Activated CD8-positive, alpha-beta memory T cell treated with anti-CD3 and anti-CD28 coated beads, Interleukin-2, amount 50 U/mL, for 48 hours (primary cell): ENCODE measurements at places on chromosomes 3 and 15.

DNA sequence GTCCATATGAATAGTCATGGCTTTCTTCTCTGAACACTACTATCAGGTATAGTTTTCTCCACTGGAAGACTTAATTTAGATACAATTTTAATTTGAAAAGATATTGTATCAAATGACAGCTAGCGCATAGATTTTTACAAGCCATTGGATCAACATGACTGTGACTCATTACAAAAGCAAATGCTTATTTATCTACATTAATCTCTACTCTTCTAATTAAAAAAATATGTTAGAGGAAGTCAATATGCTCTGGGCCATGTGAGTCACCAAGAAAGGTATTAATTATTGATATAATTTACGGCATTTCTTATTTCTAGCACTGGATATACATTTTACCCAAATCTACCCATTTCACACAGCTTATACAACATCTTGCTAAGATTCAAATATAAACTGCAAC lies 800.3 kb upstream of the GBE1 start:
- no peak for DNase-seq

DNA sequence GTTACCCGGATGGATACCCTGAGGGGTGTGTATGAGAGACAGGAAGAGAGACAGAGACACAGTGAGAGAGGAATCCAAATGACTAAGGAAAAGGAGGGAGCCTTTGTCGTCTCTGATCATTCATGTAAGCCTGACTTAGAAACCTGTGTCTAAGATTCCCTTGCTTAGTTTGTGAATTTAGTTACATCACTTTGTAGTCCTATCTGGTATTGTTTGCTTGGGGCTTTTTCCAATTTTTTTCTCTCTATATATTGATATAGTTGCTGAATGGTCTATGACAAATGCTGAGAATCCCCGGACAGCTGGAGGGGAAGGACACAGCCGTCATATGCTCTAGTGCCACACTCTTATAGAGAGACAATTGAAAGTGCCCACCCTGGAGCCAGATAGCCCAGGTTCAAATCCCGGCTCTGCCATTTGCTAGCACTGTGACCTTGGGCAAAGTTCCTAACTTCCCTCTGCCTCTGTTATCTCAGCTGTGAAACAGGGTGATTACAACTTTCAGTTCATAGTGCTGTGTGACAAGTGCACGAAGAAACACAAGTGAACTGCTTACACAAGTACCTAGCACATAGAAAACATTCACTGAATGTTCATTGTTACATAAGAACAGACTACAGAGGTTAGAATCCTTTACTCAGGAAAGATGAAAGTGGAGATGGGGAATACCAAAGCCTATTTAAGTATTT lies 6.0 kb downstream of the SLC24A5 start:
- no peak for DNase-seq

DNA sequence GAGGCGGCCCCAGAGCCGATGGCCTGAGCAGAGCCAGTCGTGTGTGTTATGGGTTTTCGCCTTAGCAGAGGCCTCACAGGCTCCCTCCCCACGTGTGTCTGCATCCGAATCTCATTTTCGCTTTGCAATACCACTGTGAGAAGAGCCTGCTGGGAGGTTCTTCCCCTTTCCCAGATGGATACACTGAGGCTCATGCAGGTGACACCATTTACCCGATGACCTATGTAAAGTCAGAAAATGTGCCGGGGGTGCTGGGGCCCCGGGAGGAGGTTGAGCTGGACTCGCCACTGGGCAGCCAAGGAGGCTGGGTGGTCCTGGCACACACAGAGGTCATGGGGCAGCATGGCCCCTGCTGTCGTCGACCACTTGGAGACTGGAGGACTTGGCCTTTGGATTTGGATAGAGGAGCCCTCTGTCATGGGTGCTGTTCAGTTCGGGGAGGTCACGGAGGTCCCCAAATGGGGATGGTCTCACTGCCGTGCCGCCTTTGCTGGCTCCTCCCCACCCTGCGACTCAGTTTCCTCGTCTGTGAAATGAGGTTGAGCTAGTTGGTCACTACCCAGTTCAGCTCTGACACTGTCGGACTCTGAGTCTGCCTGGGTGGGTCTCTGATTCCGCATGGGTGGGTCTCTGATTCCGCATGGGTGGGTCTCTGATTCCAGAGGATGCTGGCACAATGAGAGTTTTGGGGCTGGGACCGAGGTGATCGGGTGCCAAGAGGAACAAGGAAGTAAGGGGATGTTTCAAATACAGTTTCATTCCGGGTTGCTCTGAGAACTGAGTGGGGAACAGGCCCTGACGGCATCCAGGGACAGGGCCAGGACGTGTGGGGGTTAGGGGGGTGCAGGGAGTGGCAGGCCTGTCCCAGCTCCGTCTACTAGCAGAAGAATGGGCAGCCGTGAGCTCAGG lies 23.2 kb upstream of the MUC4 start:
- no peak for DNase-seq

DNA sequence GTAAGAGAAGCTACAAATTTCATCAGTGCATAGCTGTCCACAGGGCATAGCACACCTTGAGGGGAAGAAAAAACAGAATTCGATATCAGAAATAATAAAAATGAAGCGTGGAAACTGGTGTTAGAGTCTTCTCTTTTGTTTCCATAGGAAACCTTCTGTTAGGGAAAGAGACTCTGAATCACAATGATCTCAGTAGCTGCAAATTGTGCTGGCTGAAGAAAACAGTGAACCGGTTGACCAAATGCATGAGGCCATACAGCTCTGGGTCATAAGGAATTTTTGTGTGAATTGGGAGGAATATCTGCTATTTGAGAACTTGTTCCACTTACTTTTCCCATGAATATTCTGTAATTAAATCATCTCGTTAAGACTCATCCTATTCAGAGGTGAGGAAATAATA lies 580.2 kb upstream of the NECTIN3 start:
- no peak for DNase-seq

- DNase-seq = no peak
Observed at GRCh38 chr3:182746959-182747358, 46.3 kb upstream of the ATP11B start.

DNA sequence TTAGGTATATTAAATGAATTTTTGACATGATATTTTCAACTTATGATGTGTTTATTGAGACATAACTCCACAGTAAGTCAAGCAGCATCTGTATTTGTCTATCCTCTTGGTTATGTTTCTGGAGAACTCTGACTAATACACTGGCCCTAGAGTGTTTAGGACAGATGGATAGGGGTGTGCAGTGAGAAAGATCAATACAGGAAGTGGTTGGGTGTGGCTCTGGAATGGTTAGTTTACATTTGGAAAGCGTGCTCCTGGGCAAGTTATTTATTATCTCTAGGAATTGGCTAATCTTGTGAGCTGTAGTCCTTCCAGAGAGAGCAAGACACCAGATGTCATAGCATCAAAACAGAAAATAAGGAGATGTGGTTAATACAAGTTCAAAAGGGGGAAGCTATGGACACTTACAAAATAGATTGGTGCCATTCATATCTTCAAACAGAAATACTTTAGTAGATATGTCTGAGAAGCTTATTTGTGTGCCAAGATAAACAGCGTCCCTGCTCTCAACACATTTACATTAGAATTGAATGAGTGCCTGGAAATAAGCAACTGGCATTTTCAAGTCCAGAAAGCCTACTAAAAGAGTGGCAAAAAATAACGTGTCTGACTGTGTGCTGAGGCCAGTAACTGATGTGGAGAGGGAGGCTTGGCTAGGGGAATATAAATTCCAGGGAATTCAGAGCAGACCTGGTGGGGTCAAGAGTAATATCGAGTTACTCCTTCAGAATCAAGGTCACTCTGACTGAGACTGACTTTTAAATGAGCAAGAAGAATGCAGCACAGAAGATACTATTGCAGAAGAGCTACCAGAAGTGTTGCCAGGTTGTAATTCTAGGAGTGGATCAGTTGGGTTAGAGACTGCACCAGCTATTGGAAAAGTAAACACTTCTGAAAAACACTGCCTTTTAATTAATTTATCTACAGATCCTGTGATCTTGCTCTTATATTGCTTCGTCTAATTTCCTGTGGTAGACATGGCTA lies 33.4 kb upstream of the PLAAT1 start:
- no peak for DNase-seq

GRCh38 chr15:77335298-77335697 lies 84.6 kb downstream of the PEAK1 start:
- no peak for DNase-seq

GRCh38 chr3:181358562-181358961 lies 353.2 kb upstream of the SOX2 start:
- DNase-seq = no peak

DNA sequence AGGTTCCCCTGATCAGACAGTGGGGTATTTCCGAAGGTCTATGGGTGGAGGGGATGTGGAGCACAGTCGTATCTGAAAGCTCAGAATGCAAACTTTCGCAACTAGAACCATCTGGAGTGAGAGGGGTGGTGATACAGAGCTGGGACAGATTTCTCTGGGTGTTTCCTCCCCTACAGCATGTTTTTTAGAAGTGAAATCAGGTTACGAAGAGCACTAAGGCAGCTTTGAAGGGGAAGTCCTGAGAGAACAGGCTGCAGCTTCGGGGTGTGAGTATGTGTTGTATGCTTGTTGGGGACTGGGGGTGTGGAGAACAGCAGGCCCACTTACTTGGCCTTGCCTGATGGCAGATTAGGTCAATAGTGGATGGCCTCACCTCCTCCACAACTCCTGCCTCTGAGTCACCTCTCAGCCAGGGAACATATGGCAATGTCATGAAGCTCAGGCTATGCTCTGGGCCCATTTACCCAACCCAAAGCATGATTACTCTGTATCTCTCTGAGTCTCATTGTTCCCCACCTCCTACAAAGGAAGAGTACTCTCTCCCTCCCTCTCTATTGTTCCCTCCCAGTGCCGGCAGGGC lies 107.2 kb upstream of the RASGRP1 start:
- DNase-seq = no peak

DNA sequence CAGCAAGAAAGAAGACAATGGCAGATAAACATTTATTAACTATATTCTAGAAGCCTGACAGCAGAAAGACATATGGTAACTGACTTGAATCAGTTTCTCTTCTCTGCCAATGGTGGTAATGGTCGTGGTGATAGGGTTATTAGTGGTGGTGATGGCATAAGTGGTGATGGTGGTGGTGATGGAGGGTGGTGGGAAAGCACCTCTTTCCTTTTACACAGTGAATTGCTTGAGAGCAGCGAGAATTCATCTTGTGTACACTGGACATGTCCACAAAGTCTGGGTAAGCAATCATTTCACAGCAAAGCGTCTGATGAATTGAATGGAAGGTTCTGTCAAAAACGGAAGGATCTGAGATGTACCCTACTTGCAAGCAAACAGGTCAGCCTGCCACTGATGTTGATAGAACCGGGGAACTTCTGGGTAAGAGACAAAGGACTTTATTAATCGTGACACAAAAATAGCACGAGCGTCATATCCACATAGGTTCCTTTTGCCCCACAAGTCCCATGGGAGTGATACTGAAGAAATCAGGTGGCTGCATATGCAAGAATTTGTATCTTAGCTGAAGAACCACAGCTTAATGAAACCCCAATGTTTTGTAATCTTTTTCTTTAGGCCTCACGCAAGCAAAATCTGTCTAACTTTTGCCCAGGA lies 23.5 kb upstream of the TBC1D5 start:
- DNase-seq = no peak

GRCh38 chr15:92073044-92073785 lies 219.7 kb downstream of the SLCO3A1 start:
- no peak for DNase-seq

DNA sequence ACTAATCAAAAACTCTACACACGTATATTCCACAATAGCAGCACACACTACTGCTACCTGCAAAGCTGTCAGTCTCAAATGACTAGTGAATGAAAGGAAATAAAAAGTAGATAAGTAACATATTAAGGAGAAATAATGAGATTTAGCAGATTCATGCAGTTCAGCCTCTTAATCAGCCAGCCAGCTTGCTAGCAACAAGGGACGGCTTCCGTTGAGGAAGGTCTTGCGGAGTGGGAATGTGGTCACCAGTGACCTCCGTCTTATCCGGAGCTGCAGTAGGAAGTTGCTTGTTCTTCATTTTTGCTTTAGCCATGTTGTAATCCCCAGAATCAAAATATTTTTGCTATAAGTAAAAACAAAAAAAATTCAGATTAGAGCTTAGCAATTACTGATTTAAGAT lies 17.1 kb downstream of the ARPP19 start:
- DNase-seq = no peak

DNA sequence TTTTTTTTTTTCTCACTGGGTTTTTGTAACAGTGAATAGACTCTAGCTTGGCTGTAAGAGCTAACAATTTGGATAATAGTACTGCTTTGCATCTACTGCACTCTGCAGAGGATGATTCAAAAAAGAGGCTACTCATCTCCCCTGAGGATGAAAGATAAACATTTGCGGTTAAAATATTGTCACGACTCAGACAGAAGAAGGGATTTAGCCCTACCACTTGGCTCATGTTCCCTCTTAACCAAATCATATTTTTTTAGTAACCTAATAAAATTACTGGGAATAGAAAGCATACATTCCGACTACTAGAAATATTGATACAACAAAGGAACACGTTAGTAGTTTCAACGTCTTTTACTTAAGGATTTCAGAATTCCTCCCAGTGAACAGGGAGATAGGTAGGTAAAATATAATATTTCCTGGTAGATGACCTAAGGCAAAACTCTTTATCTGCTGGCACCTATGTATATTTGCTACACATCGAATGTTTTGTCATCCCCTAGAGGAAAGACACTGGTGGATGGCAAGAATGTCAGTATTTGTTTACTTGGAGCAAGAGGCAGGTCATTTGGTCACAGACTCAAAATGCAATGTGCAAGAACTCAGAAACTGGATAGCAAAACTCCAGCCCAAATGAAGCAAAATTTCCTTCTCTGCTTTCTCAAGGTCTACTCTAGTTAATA lies 110.8 kb downstream of the GREM1 start:
- DNase-seq = no peak

GRCh38 chr15:73079565-73079964 lies 27.3 kb downstream of the NEO1 start:
- no peak for DNase-seq

DNA sequence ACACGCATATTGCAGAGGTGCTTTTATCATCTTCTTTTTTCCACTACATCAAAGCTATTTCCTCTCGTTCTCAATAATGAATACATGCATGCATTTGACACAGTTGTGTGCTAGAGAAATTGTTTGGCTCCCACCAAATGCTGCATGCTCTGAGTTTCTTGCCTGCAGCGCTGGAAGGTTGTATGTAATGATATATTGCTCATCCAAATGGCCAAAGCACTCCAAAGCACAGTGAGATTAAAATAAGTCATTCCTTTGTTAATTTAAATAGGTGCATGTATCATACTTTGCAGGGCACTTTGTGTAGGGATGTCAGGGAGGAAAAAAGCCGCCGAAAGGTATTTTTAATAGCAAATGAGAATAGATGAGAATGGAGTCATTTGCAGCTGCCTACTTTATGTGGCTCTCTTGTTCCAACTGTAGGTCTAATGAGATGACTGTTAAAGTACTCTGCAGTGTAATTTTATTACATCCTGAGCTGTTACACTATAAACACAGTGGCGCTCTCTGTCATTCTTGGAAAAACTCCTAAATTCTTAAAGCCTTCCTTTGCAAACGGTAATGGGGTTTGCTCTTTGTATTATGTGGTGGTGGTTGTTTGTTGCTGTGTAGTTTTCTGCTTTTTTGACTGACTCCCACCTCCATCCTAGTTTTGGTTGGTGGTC lies 56.9 kb upstream of the SKOR1 start:
- DNase-seq = no peak
